Aorta (tissue), 5 donors: ENCODE measurements at places on chromosomes 2 and 18.

- no peak for DNase-seq
These were observed 139.9 kb downstream of the THADA start for GRCh38 chr2:43455731-43456642.

- DNase-seq, result no peak
These were observed 92.0 kb downstream of the RTTN start for GRCh38 chr18:70113511-70113910.

GRCh38 chr18:48018851-48019250 lies 88.4 kb upstream of the SMAD2 start:
- DNase-seq, result no peak

- DNase-seq, result no peak
These were observed 168.4 kb upstream of the HAAO start for GRCh38 chr2:42960842-42961180.

- DNase-seq, result no peak
These were observed 1.2 kb downstream of the CNOT9 start for GRCh38 chr2:218569661-218570500.

DNA sequence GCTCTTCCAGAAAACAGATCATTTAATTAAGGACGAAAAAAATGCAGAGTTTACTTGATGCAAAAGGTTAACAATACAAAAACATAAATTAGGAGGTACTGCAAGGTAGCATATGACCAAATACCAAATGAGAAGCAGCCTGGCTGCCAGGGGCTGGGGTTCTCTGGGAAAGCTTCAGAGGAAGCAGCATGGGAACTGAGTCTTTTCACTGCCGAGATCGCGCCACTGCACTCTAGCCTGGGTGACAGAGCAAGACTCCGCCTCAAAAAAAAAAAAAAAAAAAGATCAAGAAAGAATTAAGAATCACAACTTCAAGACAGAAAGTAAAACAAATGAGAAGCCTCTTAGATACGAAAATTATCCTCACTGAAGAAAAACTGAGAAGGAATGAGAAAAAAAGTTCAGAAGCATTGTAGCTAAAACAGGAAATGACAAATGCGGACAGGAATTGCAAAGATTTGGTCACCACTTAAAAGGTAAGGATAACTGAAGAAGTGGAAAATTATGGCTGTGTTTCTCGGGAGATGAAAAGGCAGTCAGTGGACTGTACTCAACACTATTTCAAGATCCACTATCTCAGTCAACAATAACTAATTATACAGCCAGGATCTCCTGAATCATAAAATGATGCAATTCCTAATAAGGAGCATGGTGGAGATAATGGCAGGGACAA lies 4.3 kb downstream of the SEPTIN10 start:
- no peak for DNase-seq

GRCh38 chr18:13520306-13520705 lies 206.1 kb downstream of the FAM210A start:
- DNase-seq, result no peak

- no peak for DNase-seq
These were observed 192.4 kb downstream of the EIPR1 start for GRCh38 chr2:3185256-3185655.

GRCh38 chr2:2707206-2707991 lies 376.3 kb upstream of the MYT1L start:
- no peak for DNase-seq

DNA sequence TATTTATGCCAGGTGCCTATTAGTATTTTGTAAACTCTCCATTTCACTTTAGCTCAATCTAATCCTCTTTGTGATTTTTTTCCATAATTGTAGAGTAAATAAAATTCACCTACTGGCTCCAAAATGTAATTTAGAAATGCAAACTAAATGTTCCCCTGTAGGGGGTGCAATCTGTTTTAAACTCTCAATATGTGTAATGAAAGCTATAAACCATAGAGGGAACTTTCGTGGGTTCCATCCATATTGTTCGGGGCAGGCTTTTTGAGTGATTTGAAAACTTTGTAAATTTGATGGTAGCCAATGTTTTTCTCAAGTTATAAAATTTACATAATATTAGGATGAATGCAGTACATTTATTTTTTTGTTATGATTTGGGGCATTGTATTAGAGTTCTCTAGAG lies 49.4 kb downstream of the TSPYL6 start:
- DNase-seq, result no peak

DNA sequence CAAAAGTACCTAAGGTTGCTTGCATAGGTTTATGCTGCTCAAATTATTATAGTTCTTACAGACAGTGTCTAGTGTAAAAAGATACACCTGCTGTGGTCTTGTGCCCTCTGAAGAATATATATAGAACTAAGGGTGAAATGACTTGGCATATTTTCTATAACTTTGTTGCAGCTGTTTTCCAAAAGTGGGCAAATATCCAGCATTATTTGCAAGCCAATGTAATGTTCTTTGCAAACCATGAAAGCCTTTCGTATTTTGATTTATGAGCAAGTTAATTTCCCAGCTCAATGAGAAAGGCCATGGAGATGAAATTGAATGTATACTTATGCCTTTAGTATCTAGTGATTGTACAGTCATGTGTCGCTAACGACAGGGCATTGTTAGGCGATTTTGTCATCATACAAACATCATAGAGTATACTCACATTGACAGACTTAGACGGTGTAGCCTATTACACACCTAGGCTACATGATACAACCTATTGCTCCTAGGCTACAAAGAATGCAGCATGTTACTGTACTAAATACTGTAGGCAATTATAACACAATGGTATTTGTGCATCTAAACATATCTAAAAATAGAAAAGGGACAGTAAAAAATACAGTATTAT lies 116.3 kb downstream of the PLCL1 start:
- no peak for DNase-seq

DNA sequence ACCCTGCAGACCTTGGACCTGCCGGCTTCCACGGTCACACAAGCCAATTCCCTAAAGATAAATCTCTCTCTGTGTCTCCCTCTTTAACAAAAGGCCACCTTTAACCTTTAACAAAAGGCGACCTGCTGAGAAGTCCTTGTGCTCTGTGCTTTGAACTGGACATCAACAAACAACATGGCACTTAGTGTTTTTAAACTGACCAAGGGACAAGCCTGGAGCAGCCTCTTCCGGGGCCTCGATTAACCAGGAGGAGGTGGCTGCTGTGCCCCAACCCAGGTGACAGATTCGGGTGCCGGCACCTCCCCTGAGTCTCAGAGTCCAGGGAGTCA lies 135.3 kb downstream of the RTP5 start:
- no peak for DNase-seq

DNA sequence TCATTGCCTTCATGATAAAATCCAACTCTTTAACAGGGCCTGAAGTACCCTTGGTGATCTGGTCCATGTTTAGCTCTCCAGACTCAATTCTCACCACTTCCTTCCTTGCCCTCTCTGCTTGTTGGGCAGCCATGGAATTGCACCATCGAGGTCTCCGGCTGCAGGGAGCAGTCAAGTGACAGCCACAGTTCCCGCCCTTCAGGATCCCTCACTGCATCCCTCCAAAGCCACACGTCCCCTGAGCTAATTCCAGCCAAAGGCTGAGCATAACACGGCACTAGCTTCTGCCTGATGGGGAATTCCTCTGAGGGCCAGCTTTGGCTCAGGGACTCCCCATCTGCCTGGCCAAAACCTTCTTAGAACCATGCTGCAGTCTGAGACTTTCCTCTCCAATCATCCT lies 47.4 kb upstream of the SLC1A4 start:
- DNase-seq, result no peak

GRCh38 chr2:119134775-119135174 lies 23.8 kb downstream of the C1QL2 start:
- no peak for DNase-seq

- no peak for DNase-seq
These were observed 379.7 kb downstream of the PTPRM start for GRCh38 chr18:7946734-7947377.

DNA sequence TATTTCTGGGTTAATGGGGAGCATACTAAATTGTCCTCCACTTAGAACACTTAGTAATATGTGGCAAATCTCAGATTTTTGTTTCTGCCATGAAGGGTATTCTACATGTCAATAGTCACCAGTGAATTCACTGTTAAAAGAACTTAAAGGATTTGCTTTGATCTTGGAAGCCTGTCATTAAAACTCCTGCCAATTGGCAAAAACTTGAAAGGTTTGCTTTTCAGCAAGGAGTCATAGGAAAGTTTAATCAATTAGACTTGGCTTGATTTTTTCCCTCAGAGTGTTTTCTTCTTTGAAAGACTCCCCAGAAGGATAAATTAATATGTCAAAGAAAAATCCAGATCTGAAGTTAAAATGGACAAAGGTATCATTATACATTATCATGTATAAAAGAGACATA lies 671.9 kb upstream of the PKDCC start:
- no peak for DNase-seq

DNA sequence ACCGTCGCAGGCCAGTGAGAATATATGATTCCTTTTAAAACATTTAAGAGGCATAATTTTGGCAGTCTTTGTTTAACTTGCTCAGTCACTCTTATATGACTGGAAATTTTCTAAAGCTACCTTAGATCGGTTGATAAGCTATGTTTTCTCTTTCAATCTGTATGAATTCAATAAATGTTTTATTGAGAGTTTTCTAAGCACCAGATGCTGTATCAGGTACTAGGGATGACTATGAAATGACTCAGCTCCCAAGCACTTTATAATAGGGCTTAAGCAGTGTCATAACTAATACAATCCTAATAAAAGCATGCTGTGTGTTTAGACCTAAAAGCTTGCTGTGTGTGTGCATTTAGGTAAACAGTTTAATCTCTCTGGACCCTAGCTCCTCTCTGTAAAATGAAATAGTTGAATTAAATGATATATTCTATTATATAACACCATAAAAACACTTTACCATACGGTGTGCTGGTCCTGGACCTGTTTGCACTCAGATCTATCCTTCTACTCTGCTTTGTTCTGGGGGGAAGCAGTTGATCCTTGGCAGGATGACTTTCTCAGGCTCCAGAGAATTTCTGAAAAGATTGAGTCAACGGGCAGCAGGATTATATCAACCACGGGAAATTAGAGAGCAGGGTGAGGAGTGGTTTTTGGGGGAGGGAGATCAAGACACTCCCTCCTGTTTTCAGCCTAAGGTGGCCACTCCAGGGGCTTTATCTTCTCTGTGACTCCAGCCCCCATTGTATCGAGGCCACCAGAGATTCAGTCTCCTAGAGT lies 26.1 kb upstream of the SLC38A11 start:
- DNase-seq, result no peak

DNA sequence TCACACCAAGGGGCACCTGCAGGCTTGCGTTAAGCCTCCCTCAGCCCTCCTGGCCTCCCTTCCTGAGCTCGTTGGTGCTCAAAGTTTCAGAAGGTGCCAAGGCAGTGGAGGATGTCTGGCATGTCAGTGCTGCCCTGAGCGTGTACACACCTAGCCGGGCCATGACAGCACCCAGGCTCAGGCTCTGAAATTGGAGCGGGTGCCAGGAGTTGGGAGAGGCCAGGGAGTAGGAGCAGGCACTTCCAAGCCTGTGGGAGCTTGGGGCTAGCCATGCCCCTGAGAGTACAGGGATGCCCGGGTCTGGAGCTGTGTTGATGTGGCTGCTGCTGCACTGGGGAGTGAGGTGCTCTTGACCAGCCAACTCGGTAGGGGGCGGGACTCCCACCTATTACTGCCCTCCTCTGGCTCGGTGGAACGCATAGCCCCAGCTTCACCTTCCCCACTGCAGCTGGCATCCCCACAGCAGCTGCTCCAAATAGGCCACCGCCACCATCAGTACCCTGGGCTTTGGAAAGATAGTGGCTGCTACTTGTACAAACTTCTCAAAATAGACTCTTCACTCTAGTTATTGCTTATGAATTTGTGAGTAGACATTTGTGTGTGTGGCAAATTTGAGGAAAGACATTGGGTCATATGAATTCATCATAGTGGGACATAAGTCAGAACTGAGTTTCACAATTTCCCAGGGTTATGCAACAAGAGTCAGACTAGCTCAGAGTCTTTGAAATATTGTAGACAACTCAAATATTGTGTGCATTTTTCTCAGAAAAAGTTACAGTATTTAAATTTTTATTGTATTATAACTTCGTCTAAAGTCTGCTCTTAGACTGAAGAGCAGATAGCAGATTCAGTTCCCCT lies 6.8 kb upstream of the PCARE start:
- no peak for DNase-seq

- DNase-seq, result no peak
These were observed 1.9 kb upstream of the CRACDL start for GRCh38 chr2:98937906-98938305.

DNA sequence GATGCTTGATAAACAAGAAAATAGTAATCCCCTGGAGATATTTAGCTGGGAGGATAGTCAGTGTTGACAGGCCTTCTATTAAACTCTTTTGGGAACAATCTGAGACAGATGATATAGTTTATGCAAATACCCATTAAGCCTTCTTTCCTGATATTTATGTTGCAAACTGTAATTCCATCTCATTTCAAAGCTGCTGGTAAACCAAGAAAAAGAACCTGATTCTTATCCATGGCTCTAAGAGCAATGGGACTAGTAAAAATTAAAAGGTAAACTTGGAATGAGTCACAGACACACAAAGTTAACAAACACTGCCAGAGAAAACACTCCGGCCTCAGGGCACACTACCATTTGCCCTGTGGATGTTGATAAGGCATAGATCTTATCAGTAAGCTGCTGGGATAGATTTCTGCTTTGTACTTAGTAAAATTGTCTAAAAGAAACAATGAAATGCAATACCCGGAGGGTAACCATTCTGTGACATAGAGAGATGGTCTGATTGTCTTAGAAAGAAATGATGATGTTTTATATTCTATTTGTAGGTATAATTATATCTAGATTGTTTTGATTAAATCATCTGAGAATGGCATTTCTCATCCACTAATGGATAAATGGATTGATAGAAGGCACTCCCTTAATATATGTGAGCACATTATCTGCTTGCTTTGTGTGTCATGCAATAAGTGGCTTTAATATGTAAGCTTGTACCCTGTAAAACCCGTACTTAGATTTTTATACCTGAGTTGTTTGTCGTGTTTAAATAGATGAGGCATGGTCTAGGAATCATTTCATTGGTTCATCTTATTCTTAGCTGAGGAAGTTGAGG lies 13.2 kb downstream of the GALR1 start:
- no peak for DNase-seq
